ENCODE measurements at places on chromosomes 11 and 22.

DNA sequence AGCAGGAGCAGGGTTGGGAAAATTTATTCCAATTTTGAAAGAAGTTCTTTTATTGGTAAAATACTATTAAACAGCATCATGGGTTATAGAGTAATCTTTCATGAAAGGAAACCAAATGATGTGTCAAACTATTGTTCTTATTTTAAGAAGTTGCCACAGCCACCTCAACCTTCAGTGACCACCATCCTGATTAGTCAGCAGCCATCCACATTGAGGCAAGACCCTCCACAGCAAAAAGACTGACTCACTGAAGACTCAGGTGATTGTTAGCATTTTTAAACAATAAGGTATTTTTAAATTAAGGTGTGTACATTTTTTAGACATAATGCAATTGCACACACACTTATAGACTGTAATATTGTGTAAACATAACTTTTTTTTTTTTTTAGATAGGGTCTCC is 3.7 kb upstream of the HEPHL1 start:
- DNase-seq = no peak

- DNase-seq = no peak
Observed at GRCh38 chr11:1471736-1472135, 14.8 kb downstream of the MOB2 start.

- no peak for DNase-seq
Observed at GRCh38 chr11:92495107-92495793, 270.6 kb downstream of the FAT3 start.

- no peak for DNase-seq
Observed at GRCh38 chr11:86395061-86395551, 20.4 kb downstream of the CCDC81 start.

DNA sequence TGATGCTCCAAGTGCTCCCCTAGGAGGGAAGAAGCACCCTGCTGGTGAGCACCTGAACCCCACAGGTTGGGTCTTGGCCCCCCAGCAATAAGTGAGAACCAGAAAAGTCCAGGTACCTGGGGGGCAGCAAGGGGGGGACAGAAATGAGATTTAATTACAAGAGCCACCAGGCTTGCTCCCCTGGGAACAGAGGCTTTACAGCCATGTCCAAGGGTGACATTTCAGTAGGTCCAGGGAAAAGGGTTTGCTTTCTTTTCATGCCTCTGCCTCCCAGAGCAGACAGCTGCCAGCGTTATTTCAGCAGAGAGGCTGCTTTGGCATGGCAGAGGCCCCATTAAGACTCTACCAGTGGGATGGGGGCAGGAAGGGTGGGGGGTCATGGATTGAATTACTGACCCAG is 437.7 kb downstream of the BUD13 start:
- DNase-seq = no peak

DNA sequence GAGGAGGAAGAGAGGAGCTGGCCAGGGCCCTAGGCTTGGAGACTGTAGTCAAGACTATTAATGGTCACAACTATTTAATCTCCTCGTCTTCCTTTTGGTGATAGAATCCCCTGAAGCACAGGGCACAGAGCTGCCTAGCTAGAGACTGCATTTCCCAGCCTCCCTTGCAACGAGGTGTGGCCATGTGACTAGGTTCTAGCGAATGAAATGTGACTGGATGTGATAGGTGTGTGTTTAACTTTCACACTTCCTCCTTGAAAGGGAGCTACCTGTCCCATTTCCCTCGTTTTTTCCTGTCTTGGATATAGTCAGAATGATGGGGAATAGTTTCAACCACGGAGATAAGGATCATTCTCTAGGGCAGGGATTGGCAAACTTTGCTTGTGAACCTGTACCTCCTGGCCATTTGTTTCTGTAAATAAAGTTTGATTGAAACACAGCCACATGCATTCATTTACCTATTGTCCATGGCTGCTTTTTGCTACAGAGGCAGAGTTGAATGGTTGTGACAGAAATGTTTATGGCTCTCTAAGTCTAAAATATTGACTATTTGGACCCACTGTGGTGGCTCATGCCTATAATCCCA is 313.5 kb downstream of the MIAT start:
- DNase-seq = no peak

- DNase-seq = no peak
Observed at GRCh38 chr11:36131721-36132397, 157.4 kb downstream of the COMMD9 start.

GRCh38 chr22:35921777-35922176 is 106.8 kb downstream of the RBFOX2 start:
- peak; percentile 19 for DNase-seq

- DNase-seq = no peak
Observed at GRCh38 chr11:38274031-38274430, 1676.0 kb upstream of the RAG2 start.

DNA sequence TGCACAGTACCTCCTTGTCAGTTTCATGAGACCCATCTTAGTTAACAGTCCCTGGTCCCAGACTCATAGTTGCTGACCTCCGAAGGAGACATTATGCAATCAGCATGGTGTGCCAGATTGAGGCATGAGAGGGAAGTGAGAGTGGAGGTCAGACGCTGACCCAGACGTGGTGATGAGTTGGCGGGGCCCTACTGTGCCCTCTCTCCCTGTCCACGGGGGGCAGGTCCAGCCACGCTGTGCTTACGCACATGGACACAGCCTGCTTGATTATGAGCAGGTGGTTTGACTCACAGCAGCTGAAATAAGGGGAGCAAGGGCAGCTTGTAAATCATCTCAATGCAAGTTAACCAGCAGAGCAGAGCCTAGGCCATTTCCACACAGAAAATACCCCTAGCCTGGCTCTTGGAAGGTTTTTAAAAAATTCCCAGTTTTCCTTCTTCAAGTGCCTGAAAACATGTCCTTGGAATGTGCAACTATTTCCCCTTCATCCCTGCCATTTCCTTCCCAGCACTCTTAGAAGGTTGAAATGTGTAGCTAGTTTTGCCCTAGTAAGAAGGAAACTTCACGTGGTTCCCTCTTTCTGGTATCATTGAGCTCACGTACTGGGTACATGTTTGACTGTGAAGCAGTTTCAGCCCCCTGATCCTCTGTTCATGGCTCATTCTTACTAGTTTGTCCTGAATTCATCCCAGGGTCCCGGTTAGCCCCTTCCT is 122.6 kb upstream of the SORL1-AS1 start:
- peak; percentile 32 for DNase-seq

GRCh38 chr11:56637500-56637899 is 4.7 kb downstream of the OR5AP2 start:
- DNase-seq = no peak

- DNase-seq = no peak
Observed at GRCh38 chr11:12064954-12065280, 45.5 kb upstream of the MICAL2 start.

DNA sequence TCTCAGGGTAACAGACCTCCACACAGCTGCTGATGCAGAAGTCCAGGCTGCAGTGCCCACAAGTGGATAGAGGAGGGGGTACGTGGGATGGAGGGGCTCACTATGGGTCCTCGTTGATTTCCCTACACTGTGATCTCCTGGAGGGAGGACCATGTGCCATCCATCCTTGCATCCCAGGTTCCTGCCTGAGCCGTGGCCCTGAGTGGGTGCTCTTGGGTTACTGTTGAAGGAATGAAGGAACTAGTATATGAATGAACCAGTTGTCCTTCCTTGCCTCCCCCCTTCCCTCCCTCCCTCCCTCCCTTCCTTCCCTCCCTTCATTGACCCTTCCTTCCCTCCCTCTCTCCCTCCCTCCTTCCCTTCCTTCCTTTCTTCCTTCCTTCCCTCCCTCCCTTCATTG is 15.4 kb downstream of the APOBEC3B start:
- DNase-seq = no peak

DNA sequence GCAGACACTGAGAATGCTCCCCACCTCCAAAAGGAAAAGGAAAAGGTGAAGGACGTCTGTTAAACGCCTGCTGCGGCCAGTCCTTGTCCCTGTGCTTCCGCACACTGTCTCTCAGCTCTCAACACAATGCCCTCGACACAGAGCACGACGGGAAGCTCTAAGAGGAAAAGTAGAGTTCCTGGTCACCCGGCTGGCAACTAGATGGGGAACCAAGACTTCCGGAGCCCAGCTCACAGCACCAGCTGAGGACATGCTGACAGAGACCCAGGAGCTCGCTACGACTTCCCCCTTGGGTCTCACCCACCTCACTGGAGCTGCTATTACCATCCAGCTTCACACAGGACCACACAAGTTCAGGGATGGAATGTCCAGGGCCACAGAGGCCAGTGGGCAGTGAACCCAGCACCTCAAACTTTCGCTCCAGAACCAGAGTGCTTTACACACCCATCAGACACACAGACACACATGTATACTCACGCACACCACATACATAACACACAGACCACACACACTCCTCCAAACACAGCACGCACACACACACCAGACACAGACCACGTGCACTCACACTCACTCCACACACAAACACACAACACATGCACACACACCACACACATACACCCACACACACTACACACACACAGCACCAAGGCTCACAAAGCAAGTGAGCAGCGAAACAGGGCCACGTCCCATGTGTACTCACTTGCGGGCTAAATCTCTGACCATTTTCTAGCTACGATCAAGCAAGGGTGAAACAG is 9.6 kb downstream of the SULT4A1 start:
- no peak for DNase-seq

DNA sequence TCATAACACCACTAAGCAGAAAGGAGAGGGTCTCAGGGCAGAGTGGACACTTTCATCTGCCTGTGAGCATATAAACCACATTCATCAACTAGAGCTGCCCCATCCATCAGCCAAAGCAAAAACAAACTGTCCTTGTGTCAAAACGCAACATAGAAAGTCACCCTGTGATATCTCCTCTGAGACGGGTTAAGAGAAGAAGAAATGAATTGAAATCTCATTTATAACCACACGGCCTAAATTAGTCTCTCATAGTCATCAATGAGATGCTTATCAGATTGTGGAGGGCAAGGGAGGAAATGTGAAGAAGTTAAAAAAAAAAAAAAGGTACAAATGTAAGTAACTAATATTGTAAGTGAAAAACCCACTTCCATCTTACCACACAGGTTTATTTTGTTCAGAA is 75.7 kb downstream of the SIK3 start:
- DNase-seq = no peak

DNA sequence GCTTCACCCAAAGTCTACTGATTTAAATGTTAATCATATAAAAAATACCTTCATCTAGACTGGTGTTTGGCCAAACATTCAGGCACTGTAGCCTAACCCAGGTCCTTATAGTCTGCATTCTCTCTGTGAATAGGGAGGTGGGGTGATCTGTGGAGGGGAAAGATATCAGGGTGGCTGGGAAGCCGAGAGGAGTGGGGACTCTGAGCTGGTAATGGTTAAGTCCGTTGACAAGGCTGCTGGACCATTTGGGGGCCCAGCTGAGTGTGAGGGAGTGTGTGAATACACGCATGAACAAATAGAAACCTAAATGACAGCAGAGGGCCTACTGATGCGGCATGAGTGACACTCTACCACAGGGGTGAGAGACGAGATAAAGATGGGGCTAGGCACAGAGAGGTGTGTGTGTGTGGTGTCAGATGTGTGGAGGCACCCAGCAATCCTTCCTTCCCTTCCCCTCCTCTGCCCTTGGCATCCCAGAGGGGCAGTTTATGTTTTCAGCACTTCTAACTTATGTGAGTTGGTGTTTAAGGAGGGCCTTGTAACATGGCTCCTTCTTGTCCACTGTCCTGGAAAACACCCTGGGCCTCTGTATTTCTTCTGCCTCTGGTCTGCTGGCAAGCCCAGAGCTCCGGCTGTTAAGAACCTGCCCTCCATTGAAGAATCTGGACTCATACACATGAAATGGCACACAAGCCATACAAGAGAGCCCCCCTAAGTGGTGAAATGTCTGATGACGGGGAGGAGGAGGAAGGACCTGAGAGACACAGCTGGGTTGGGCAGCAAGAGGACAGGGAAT is 249.1 kb upstream of the TBCEL start:
- DNase-seq = no peak

DNA sequence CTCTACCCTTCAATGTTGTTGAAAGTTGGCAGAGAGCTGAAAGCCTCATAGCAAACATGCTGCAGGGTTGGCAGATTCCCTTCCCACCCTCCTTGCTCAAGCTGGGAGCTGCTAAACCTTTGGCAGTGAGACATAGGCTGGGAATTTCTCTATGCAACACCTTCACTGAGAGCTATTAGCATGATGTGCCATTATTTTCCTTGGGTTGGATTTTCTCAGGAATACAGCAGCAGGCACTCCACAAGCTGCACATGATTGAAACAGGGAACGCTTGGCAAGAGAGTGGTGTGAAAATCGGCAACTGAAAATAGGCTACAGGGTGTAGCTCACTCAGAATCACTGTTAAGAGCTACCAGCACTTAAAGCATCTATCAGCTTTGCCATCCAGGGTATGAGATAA is 9.6 kb upstream of the ALKBH3 start:
- no peak for DNase-seq
